ENCODE measurements at places on chromosomes 1 and 21. TPM values are rescaled to one million over a fixed set of nuclear protein-coding genes. Genes with fewer than 3 reads are reported as not detected.
A peak's percentile ranks its signal among the peaks of the same experiment; 100 is the strongest.

DNA sequence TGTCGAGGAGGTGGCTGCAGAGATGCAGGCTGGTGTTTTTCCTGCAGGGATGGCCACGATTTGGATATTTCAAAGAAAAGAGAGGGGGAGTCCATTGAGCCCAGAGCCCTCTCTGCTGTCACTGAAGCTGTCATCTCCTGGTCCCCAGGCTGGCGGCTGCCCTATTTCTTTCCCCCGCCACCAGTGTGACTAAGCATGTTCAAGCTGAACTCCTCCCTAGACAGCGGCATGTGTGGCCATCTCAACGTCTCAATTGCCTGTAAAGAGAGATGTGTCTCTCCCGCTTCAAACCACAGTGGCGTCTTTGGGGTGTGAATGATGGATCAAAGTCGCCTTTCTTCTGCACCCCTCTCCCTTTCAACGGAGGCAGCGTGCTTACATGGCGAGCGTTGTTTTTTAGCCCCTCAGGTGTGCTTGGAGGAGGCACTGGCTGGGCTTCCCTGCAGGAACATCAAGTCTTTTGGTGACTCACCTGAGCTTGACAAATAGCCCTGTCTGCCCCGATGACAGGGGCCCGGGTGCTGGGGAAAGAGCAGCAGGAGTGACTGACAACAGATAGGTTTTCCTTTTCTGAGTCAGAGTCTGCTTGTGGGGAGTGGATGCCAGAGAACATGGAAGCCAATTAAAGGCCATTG, 346.4 kb upstream of the AJAP1 start:
- DNase-seq: no peak

- no peak for DNase-seq
These were observed 79.3 kb downstream of the HMCN1 start for GRCh38 chr1:185813401-185813979.

EFNA3 gene
- 10.9 TPM for total RNA-seq

GRCh38 chr21:25562660-25563059, 44.6 kb downstream of the MRPL39 start:
- no peak for DNase-seq

GRCh38 chr1:25831569-25832196, 11.9 kb downstream of the MTFR1L start:
- no peak for DNase-seq

GRCh38 chr21:31564439-31564838, 95.1 kb upstream of the SOD1 start:
- no peak for DNase-seq

DNA sequence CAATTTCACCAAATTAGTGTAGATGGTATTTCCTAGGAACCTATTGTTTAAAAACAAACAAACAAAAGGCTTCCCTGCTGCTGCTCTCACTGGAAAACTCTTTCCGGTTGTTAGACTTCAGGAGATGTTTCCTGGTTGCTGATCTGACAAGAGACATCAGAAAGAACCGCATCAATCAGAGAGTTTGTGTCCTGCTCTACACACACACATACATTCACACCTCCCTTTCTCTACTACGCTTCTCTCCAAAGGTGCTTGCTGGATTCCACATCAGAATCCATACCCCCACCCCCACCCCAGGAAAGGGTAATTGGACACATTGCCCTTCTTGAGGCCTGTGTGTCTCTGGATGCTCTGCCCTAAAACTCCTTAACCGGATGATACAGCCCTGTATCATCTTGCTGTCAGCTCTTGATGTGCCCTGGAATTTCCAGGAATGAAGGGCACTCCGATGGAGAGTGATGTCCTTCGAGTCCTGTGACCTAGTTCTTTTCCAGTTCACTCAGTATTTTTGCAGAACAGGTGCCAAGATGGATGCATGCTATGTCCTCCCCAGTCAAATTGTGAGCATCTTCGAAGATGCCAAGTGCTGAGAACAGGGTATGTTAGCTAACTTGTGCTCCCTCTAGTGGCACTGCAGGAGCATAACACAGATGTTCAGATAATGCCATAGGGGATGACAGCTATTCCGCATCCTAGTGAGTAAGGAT, 113.7 kb upstream of the SLC35F3 start:
- peak; percentile 71 for DNase-seq

GRCh38 chr1:230797942-230798365, 50.8 kb downstream of the CAPN9 start:
- DNase-seq: peak; percentile 68

All from skin of body (tissue), 3 donors.